ENCODE measurements at places on chromosomes 11 and 22.

DNA sequence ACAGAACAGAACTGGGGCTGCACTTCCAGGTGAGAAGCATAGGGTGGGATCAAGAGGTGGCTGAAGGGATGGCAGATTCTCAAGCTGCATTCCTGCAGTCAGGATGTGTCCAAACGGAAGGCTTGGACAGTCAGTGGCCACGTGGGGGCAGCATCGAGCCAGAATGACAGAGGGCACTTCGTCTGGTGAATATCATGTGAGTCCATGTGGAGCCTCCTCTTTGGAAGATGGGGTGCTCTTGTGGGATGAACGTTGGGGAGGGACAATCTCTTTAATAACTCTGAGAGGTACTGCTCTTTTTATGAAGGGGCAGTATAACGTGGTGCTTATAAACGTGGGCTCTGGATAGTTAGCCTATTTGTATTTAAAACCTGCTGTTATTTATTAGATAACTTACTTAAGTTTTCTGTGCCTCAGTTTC, 154.9 kb upstream of the NAV2 start:
- peak; percentile 83 for DNase-seq

DNA sequence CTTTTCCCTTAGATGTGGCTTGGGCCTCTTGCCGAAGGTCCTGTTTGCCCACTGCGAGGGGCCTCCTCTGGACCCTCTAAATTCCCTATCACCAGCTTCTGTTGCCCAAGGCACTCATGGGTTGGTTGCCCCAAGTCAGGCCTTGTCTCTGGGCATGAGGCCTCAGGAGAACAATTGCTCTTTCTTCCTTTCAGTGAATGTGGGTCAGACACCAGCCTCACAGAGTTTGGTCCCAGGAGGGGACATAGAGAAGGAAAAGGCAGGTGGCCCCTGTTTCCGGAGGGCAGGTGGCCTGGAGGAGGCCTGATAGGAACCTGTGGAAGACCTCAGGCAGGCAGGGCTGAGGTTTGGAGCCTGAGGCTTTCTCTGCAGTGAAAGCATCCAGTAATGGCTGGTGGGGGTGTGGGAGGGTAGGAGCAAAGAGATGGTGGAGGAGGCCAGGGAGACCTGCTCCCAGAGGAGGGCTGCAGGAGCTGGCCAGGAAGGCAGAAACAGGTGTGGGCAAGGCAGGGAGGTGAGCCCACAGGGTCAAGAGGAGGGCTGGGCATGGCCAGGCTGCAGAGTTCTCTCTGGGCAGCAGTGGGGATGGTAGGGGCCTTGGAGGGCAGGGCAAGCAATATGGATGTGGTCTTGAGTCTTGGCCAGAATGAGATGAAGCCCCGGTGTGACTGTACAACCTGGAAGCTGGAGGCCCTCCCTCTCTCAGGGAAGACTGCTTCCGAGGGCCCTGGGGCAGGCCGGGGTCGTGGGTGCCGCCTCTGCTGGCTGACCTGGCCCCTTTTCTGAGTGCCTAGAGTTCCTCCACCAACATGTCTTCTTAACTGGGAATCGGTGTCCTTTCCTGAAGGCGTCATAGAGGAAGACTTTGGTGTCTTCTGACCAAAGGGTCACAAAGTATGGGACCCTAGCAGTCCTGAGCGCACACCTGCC, 28.0 kb upstream of the LMO1 start:
- no peak for DNase-seq

DNA sequence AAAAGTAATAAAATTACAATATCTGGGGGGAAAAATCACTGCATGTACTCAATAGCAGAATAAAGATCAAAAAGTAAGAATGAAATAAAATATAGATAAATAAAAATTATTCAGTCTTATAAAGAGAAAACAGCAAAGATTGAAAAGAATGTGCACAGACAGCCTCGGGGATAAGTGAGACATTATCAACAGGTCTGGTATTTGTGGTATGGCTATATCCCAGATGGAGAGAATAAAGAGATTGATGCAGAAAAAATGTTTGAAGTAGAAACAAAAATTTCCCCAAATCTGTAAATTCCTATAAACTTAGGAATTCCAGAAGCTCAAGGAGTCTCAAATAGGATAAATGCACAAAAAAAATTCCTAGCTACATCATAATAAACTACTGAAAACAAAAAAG, 74.5 kb upstream of the LUZP2 start:
- DNase-seq, result no peak

- DNase-seq, result no peak
Observed at GRCh38 chr22:47601666-47602065, 839.2 kb downstream of the TBC1D22A start.

GRCh38 chr11:73566422-73566821, 31.5 kb downstream of the FAM168A start:
- DNase-seq, result no peak

GRCh38 chr22:28892175-28892731, 8.9 kb downstream of the ZNRF3 start:
- no peak for DNase-seq

Measured in activated CD4-positive, alpha-beta T cell treated with anti-CD3 and anti-CD28 coated beads, Interleukin-2, amount 50 U/mL, for 48 hours (primary cell).